Liver (tissue), 10 donors: ENCODE measurements at places on chromosomes 2 and 18. TPM values are rescaled to one million over a fixed set of nuclear protein-coding genes. Genes with fewer than 3 reads are reported as not detected.

Gene ATF2
- 34.0 TPM for total RNA-seq

Gene MAB21L4
- total RNA-seq: 0.65 TPM

Gene IL36RN
- total RNA-seq: not detected

DNA sequence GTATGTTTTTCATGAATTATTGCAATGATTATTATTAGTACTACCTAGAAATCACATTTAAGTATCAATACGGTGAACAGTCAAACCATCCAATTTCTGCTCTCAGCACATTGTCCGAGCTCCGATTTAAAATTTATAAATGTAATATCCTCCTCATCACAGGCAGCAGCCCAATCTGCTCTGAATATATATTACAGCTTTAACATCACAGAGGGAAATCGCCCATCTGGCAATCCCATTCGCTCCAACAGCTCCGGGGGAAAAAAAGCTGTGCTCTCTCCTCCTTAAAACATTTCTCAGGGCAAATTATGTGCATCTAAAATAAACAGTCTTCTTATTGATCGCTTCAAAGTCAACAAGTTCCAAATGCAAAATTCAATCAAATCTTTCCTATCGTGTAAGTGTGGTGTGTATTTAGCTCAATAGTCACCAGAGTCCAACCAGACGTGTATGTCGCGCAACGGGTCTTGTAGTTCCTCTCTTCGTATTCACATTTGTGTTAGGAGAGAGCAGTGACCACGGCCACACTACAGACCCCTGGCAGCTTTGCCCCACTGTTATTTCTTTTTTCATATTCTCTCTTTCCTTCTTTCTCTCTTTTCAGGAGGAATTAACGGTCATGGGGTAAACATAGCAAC, 2.4 kb downstream of the FIGN start:
- no peaks in the 10 kb centered on the region for H3K27me3 ChIP-seq
- no peaks in the 10 kb centered on the region for H3K4me1 ChIP-seq
- H3K4me3 ChIP-seq: no peak overlapping the region

- H3K27me3 ChIP-seq: no peaks in the 10 kb centered on the region
- H3K36me3 ChIP-seq: peaks cover 2% of the 10 kb centered on the region
- no peak overlapping the region for H3K27ac ChIP-seq
Observed at GRCh38 chr2:171102802-171103201, 57.9 kb downstream of the TLK1 start.

Gene PROM2
- total RNA-seq: 1.1 TPM

- H3K4me1 ChIP-seq: no peaks in the 10 kb centered on the region
- H3K27ac ChIP-seq: no peak overlapping the region
- no peak overlapping the region for H3K4me3 ChIP-seq
- DNase-seq: no peak
- H3K27me3 ChIP-seq: no peaks in the 10 kb centered on the region
Observed at GRCh38 chr2:206611736-206612135, 30.6 kb upstream of the FAM237A start.

Gene RIT2
- total RNA-seq: not detected

Gene UGT1A4
- not detected for total RNA-seq

DNA sequence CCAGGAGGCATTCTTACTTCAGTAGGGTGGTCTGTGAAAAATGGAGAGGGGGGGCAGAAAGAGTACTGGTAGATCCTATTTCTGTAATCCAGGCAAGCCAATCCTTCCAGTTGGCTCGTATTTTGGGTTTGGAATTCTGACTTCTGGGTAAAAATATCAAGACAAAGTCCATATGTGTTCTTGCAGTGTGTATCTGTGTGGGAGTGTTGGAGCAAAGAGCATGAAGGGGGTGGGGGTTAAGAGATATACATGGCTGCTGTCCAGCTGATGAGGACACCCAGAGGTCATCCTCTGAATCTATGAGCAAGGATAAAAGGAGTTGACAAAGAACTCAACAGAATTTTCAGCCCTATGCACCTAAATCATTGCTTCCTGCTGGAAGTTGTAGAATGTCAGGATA, 375.8 kb upstream of the PIK3C3 start:
- peaks cover 24% of the 10 kb centered on the region for H3K4me1 ChIP-seq
- H3K36me3 ChIP-seq: no peaks in the 10 kb centered on the region
- peak overlapping the region; percentile 62 for H3K27ac ChIP-seq
- H3K27me3 ChIP-seq: no peaks in the 10 kb centered on the region
- peak; percentile 37 for DNase-seq

Gene MAL
- not detected for total RNA-seq

- no peaks in the 10 kb centered on the region for H3K27me3 ChIP-seq
- no peak for DNase-seq
- H3K4me1 ChIP-seq: no peaks in the 10 kb centered on the region
- H3K4me3 ChIP-seq: no peak overlapping the region
Observed at GRCh38 chr2:234001380-234002160, 48.9 kb upstream of the SPP2 start.

Gene ACADL
- total RNA-seq: 1.9 TPM

DNA sequence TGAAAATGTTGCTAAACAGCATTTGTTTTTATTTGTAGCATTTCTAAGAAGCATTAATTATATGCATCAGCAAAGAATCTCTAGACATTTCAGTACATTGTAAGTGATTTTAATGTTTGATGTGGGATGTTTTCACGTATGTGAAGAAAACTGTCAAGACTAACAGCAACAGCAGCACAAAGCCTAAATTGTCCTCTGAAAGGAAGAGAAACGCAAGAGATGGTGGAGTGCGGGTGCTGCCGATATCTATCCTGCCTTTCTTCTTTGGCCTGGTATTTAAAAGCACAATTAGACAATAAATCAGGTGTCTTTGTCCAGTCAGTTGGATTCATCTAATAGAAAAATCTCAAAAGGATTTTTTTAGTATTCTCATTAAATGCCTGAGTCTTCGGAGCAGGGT, 3.1 kb downstream of the TWIST2 start:
- no peaks in the 10 kb centered on the region for H3K36me3 ChIP-seq
- no peak overlapping the region for H3K27ac ChIP-seq
- no peak overlapping the region for H3K4me3 ChIP-seq
- H3K27me3 ChIP-seq: no peaks in the 10 kb centered on the region
- H3K4me1 ChIP-seq: peaks cover 20% of the 10 kb centered on the region
